ENCODE measurements at places on chromosomes 11 and 22. TPM values are rescaled to one million over a fixed set of nuclear protein-coding genes. Genes with fewer than 3 reads are reported as not detected.

PPP6R3 gene
- total RNA-seq = 173 TPM

KCNJ1 gene
- total RNA-seq = not detected

GRCh38 chr11:8732748-8733241 is 50.2 kb downstream of the RPL27A start:
- peak; percentile 27 for DNase-seq

GRCh38 chr11:17991783-17992433 is 20.9 kb downstream of the SERGEF start:
- peak; percentile 59 for DNase-seq

All from cerebellum (tissue), 4 donors.